ENCODE measurements at places on chromosomes 2 and 18. TPM values are rescaled to one million over a fixed set of nuclear protein-coding genes. Genes with fewer than 3 reads are reported as not detected.

GRCh38 chr2:152647552-152647951, 69.7 kb downstream of the PRPF40A start:
- no peak overlapping the region for H3K4me3 ChIP-seq
- DNase-seq = no peak
- no peak overlapping the region for H3K27ac ChIP-seq
- no peaks in the 10 kb centered on the region for H3K36me3 ChIP-seq

DNA sequence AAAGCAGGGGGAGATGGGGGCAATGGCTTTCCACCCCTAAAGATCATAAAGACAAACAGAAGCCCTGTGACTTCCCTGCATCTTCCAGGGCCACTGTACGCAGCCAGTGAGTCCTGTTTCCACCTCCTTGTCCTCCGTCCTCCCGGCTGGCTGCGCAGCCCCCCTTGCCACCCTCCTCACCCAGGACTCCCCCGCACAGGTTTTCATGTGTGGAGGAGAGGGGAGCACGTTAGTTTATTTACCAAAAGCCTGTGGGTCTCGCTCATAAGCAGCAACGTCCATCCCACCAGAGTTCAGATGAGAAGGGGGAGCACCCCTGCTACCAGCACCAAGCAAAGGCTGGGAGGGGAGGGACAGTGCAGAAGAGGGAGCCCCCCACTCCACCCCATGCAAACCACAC, 11.7 kb downstream of the CYP26B1 start:
- H3K27ac ChIP-seq = no peak overlapping the region
- no peaks in the 10 kb centered on the region for H3K36me3 ChIP-seq
- no peak for DNase-seq
- no peaks in the 10 kb centered on the region for H3K27me3 ChIP-seq
- H3K4me1 ChIP-seq = no peaks in the 10 kb centered on the region

DNA sequence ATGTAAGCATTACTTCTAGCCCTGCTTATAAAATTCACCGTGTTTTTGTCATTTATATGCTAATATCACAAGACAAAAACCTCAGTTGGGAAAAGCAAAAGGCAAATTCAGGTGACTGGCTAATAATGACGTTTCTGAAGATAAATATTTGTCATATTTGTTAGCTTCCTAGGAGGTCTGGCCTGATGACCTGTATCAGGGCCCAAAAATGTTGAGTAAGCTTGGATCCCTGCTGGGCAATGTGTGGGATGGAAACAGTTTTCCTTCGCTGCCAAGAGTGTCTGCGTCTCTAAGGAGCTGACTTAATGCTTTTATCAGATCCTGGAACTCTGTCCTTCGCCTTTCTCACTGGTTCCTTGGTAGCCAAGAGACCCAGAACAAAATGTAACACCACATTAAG, 230.1 kb upstream of the PXDN start:
- no peaks in the 10 kb centered on the region for H3K27me3 ChIP-seq
- DNase-seq = no peak
- H3K27ac ChIP-seq = no peak overlapping the region
- H3K36me3 ChIP-seq = no peaks in the 10 kb centered on the region
- H3K4me3 ChIP-seq = no peak overlapping the region

The FTCDNL1 gene
- total RNA-seq = 1.4 TPM

The PPM1G gene
- total RNA-seq = 45.1 TPM

DNA sequence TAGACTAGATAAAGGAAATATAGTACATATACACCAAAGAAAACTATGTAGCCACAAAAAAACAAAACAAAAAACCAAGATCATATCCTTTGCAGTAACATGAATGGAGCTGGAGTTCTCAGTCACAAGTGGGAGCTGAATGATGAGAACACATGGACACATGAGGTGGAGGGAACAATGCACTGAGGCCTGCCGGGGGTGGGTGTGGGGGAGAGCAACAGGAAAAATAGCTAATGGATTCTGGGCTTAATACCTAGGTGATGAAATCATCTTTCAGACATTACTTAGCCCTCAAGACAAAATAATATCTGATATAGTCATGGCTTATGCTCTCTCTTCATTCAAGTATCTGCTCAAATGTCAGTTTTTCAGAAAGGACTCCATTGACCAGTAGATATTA, 930.6 kb downstream of the LRP1B start:
- no peaks in the 10 kb centered on the region for H3K36me3 ChIP-seq
- no peaks in the 10 kb centered on the region for H3K4me1 ChIP-seq
- H3K27ac ChIP-seq = no peak overlapping the region
- H3K4me3 ChIP-seq = no peak overlapping the region
- no peak for DNase-seq
- no peaks in the 10 kb centered on the region for H3K27me3 ChIP-seq

DNA sequence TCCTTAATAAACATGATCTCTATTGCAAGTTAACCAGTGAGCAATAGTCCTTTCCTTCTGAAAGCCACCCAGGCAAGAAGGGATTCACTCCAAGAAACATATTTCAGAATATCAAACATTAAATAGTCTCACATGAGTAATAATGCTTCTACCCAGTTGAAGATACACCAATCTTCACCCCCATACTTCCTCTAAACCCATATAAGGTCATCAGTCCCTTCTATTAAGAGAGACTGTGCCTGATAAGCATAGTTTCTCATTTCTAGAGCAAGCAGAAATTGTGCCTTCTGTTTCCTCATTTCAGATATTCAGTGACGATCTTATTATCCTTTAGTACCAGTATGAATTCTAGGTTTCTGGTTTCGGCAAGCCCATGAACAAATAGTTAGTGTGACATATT, 64.6 kb downstream of the DSEL start:
- H3K4me3 ChIP-seq = no peak overlapping the region
- peaks cover 4% of the 10 kb centered on the region for H3K4me1 ChIP-seq
- no peak for DNase-seq

The TMEM200C gene
- total RNA-seq = not detected

- H3K4me1 ChIP-seq = peaks cover 88% of the 10 kb centered on the region
- peaks cover 9% of the 10 kb centered on the region for H3K36me3 ChIP-seq
- H3K27me3 ChIP-seq = no peaks in the 10 kb centered on the region
- DNase-seq = no peak
Measured at GRCh38 chr18:77101410-77102258, 30.9 kb downstream of the MBP start.

GRCh38 chr2:236627841-236628240, 58.2 kb downstream of the ACKR3 start:
- no peaks in the 10 kb centered on the region for H3K4me1 ChIP-seq
- no peaks in the 10 kb centered on the region for H3K27me3 ChIP-seq
- no peak overlapping the region for H3K4me3 ChIP-seq
- H3K36me3 ChIP-seq = no peaks in the 10 kb centered on the region
- DNase-seq = no peak

GRCh38 chr2:232281858-232282507, 96.6 kb upstream of the ALPP start:
- no peak overlapping the region for H3K4me3 ChIP-seq
- H3K27ac ChIP-seq = no peak overlapping the region
- no peak for DNase-seq
- H3K4me1 ChIP-seq = no peaks in the 10 kb centered on the region
- H3K27me3 ChIP-seq = no peaks in the 10 kb centered on the region

The NTSR2 gene
- total RNA-seq = not detected

The KLHL41 gene
- total RNA-seq = not detected

GRCh38 chr2:8119782-8120505, 561.9 kb upstream of the ID2 start:
- H3K27me3 ChIP-seq = no peaks in the 10 kb centered on the region
- DNase-seq = no peak
- no peaks in the 10 kb centered on the region for H3K4me1 ChIP-seq
- no peak overlapping the region for H3K4me3 ChIP-seq
- no peak overlapping the region for H3K27ac ChIP-seq

DNA sequence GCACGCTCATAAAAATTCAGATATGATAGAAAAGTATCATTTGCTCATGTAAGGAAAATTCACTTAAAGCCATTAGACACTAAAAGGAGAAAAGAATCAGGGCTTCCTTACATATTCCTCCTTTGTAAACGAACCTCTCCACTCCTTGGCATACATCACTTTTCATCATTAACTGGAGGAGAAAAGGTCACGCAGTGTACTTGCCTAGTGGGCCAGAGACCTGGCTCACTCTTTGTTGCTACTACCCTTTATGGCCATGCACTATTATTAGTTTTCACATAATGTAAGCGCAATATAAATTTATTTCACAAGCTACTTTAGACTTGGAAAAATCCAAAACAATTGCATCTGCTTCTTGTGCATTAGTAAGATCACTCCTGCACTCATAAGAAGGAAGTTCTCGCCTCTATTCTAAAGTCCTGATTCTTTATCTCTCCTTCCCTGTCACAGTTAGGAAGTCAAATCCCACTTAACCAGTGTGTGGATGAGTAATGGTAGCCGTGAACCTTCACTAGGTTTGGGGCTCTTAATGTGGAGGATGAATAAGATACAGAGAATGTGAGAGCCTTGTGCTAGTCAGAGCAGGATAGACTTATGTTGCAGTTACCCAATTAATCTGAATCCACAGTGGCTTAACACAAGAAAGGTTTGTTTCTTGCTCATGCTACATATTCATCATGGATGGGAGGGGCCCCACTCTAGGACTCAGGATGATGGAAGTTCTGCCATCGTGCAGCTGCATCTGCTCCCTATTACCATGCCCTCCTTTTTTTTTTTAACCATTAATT, 115.0 kb upstream of the GLS start:
- H3K27ac ChIP-seq = no peak overlapping the region
- no peaks in the 10 kb centered on the region for H3K4me1 ChIP-seq
- no peak overlapping the region for H3K4me3 ChIP-seq
- no peak for DNase-seq
- no peaks in the 10 kb centered on the region for H3K27me3 ChIP-seq

DNA sequence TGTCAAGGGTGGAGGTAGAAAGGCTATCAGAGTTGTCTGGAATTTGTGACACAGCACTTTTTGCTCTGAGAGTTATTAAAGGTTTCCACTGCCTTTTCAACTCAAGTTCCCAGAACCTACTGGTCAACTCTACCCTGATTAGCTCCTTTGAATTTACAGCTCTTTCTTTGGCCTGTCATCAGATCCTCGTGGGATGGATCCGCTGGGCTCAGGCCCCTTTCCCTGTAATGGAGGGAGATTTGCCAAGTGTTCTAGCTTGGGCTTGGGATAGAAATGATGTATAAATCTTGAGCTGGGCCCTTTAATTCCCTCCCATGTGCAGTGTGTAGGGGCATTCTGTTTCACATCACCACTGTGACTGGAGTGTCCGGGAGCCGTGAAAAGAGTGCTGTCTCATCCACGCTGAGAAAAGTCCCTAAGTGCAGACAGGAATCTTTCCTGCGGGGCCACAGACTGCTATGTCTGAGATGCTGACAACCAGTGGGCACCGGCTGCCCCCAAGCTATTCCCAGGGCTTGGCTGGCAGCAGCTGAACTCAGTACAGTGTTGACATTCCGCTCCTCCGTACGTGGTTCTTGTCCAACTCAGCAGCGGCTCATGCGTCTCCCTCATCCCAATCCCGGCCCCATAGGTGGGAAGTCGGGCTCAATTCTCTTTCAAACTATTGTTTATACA, 46.9 kb upstream of the ARHGAP28 start:
- H3K4me1 ChIP-seq = no peaks in the 10 kb centered on the region
- H3K4me3 ChIP-seq = no peak overlapping the region
- H3K36me3 ChIP-seq = no peaks in the 10 kb centered on the region
- no peak for DNase-seq

The HRH4 gene
- 0.74 TPM for total RNA-seq

GRCh38 chr2:239311132-239312040, 89.4 kb downstream of the HDAC4 start:
- H3K36me3 ChIP-seq = no peaks in the 10 kb centered on the region
- DNase-seq = no peak
- H3K27ac ChIP-seq = no peak overlapping the region
- no peaks in the 10 kb centered on the region for H3K27me3 ChIP-seq
- H3K4me1 ChIP-seq = no peaks in the 10 kb centered on the region
- H3K4me3 ChIP-seq = no peak overlapping the region

GRCh38 chr2:219280651-219281050, 1.5 kb downstream of the DNAJB2 start:
- peak overlapping the region; percentile 98 for H3K27ac ChIP-seq
- peaks cover 33% of the 10 kb centered on the region for H3K4me1 ChIP-seq
- H3K4me3 ChIP-seq = no peak overlapping the region
- H3K27me3 ChIP-seq = no peaks in the 10 kb centered on the region

DNA sequence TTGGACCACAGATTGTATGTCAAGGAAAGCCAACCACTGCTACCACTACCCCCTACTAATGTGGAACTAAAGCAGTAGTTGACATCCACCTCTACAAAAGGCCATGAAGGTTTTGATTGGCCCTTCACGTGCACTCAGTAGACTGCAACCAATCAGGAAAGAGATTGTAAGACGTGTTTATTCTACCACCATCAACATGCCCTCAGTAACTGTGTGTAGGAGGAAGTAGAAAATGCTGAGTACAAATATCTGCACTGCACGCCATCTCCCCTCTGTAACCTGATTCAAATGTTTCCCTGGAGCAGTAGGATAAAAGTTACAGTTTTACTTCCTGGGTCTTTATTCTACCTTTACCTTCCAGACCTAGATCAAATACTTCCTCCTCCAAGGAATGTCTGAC, 2.9 kb upstream of the CASP10 start:
- no peak overlapping the region for H3K4me3 ChIP-seq
- no peak for DNase-seq
- H3K36me3 ChIP-seq = no peaks in the 10 kb centered on the region
- H3K27me3 ChIP-seq = no peaks in the 10 kb centered on the region
- H3K27ac ChIP-seq = no peak overlapping the region
- no peaks in the 10 kb centered on the region for H3K4me1 ChIP-seq

GRCh38 chr2:98580656-98581284, 27.5 kb downstream of the COA5 start:
- H3K27me3 ChIP-seq = no peaks in the 10 kb centered on the region
- H3K36me3 ChIP-seq = peaks cover 25% of the 10 kb centered on the region
- H3K4me3 ChIP-seq = no peak overlapping the region
- no peak overlapping the region for H3K27ac ChIP-seq
- DNase-seq = no peak

- DNase-seq = no peak
- H3K27me3 ChIP-seq = no peaks in the 10 kb centered on the region
- no peaks in the 10 kb centered on the region for H3K36me3 ChIP-seq
Measured at GRCh38 chr2:240398661-240399267, 36.7 kb upstream of the GPC1 start.

The FBXO15 gene
- total RNA-seq = 4.8 TPM

The SCYGR8 gene
- not detected for total RNA-seq

- H3K4me1 ChIP-seq = no peaks in the 10 kb centered on the region
- no peak overlapping the region for H3K4me3 ChIP-seq
- no peak for DNase-seq
- H3K36me3 ChIP-seq = no peaks in the 10 kb centered on the region
- H3K27ac ChIP-seq = no peak overlapping the region
Measured at GRCh38 chr2:51013933-51014526, 17.9 kb downstream of the NRXN1 start.

The IL36G gene
- not detected for total RNA-seq

The ALPP gene
- not detected for total RNA-seq

The UGT1A4 gene
- not detected for total RNA-seq

DNA sequence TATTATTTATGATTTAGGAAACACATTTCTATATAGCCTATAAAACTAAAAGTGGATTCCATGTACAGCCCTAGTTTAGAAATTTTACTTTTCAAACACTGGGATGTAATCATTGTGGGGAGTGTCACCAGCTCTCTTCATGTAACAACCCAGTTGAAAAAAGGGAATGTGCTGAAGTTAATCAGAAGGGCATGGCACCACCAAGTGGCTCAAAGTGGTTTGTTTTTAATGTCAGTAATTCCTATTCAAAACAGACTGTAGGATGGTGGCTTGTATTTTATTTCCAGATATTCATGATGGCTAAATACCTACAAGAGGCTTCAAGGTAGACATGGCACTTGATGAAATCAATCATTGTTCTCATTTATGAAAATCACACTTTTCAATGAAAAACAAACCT, 58.1 kb upstream of the TMEM182 start:
- peak; percentile 15 for DNase-seq
- no peaks in the 10 kb centered on the region for H3K4me1 ChIP-seq
- no peak overlapping the region for H3K27ac ChIP-seq
- no peaks in the 10 kb centered on the region for H3K27me3 ChIP-seq
- no peak overlapping the region for H3K4me3 ChIP-seq

The EGR4 gene
- total RNA-seq = 0.15 TPM

All from naive thymus-derived CD4-positive, alpha-beta T cell (primary cell).